ENCODE measurements at places on chromosomes 7 and 10. TPM values are rescaled to one million over a fixed set of nuclear protein-coding genes. Genes with fewer than 3 reads are reported as not detected.

DNA sequence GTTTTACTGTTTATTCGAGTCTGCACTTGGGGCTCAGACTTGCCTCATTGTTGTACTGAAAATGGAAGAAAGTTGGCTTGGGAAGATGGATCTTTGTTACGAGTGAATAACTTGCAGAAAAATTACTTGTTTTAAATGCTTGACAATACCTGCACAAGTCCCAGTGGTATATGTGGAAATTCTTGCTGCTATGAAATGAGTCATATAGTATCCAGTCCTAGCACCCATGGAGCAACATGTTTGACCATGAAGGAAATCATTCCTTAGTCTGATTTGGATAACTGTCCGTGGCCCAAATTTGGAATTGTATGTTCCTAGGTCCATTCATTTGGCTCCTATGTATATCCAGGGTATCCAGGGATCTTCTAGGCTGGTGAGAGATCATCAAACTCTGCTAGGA is 1096.8 kb downstream of the KCNMA1 start:
- DNase-seq: no peak

DNA sequence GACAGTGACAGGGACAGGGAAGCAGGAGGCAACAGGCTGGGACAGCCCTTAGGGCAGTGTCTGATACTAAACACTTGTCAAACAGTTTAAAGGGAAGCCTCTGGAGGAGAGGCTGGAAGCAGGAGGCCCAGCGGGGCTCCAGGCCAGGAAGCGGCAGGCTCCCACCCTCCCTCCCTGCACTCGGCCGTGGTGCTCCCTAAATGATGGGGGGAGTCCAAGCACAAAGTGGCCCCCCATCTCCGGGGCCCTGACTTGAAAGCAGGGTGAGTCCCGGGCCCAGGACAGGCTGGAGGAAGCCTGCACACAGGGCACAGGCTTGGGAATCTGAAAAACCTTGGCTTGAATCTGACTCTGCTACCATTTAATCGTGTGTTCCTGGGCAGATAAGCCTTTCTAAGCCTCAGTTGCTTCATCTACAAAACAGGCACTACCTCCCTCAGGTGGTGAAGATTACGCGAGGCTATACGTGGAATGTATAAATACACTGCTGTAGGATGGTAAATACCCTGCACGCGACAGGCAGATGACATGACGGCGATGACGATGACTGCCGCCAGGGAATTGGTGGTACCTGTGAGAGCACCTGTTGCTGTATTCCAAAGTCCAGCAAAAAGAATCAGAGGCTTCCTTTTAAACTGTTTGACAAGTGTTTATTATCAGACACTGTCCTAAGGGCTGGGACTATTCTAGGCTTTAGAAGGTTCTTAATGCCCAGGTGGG is 34.1 kb downstream of the GBX1 start:
- no peak for DNase-seq

Gene HOXA6
- 4.2 TPM for total RNA-seq

DNA sequence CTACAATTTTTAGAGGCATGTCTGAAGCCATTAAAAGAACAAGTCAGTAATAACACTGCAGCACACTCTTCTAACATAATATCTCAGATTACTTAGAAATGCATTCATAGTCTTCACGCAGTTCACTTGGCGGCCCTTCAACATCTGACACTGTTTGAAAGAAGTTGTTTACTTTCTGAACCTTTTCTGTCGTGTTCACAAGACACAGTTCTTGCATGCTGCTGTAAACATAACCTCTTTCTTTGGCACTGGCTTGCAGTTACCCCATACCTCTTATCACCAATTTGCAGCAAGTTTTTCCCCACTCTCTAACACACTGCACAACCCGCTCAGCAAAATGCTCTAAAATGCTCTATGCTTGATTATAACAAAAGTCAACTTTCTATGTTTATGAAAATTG is 12.0 kb downstream of the PIP4K2A start:
- no peak for DNase-seq

- no peak for DNase-seq
Observed at GRCh38 chr10:49131507-49132361, 2.1 kb downstream of the FAM170B start.

DNA sequence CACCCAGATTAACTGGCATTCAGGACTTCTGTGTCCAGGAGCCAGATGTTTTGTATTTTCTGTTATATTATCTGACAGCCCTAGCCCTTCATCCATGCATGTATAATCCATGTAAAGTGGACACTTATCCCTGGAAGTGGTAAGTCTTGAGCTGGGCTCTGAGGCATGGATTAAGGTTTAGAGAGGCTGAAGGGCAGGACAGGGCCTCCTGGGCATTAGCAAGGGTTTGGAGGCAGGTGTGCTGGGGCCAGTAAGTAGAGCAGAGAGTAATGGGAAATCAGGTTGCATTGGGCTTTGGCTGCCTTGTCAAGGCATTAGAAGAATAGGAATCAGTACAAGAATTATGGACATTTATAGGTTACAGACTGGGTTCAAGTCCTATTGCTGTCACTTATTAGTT is 138.0 kb downstream of the DYNC1I1 start:
- DNase-seq: no peak

Gene PLXDC2
- 0.69 TPM for total RNA-seq

DNA sequence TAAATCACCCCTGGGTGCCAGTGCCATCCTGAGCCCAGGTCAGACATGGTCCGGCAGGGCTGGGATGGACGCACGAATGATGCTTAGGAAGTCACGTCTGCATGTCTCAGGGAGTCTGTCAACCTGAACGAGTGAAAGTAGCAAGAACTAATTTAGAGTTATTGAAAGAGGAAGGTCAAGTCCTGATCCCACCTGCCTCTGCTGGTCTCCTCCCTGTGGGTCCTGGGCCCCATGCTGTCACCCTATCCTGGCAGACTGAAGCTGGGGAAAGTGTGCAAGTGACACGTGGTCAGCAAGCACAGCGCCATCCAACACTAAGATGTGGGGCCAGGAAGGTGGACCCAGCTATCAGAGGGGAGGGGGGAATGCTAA is 26.1 kb upstream of the GRID1 start:
- no peak for DNase-seq

DNA sequence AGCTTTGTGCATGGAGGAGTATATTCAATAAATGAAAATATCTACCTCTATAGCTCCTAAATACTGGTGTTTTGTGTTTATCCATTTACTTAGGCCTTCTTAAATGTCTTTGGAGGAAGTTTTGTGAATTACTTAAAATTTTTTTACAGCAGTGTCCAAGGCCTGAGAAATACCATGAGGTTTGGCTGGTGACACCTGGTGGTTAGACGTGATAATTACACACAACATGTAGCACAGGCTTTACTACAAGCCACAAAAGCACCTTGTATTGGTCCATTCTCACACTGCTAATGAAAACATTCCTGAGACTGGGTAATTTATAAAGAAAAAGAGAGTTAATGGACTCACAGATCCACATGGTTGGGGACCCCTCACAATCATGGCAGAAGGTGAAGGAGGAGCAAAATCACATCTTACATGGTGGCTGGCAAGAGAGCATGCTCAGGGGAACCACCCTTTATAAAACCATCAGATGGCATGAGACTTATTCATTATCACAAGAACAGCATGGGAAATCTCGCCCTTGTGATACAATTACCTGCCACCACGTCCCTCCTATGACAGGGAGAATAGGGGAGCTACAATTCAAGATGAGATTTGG is 20.6 kb downstream of the HYAL4 start:
- peak; percentile 70 for DNase-seq

GRCh38 chr10:6124666-6125065 is 35.8 kb downstream of the RBM17 start:
- no peak for DNase-seq

Gene SFXN4
- 14.1 TPM for total RNA-seq

- DNase-seq: no peak
Observed at GRCh38 chr10:71382757-71383156, 14.0 kb upstream of the CDH23 start.

- peak; percentile 60 for DNase-seq
Observed at GRCh38 chr7:47795631-47796030, 152.6 kb downstream of the PKD1L1 start.

DNA sequence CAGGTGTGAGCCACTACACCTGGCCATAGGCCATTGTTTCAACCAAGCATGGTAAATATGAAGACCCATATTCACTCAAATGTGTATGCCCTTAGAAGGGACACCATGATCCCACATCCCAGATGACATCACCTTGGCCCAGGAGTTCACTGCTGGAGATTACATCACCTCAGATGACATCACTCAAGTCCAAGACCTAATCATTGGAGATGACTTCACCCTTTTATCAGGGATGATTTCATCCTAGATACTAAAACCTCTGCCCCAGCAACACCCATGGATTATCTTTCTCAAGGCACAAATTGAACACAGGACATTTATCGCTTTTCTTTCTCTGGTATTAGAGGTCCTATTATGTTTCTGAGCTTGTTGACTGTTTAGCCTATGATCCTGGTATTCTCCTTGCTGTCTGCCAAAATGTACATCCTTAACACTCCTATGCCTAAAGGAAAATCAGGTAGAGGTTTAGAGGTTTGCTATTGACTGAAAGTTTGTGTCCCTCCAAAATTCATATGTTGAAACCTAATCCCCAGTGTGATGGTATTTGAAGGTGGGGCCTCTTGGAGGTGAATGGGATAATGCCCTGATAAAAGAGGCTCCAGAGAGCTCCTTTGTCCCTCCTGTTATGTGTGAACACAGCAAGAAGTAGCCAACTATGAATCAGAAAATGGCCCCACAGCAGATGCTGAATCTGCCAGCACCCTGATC is 9.8 kb upstream of the CYP2C18 start:
- no peak for DNase-seq

DNA sequence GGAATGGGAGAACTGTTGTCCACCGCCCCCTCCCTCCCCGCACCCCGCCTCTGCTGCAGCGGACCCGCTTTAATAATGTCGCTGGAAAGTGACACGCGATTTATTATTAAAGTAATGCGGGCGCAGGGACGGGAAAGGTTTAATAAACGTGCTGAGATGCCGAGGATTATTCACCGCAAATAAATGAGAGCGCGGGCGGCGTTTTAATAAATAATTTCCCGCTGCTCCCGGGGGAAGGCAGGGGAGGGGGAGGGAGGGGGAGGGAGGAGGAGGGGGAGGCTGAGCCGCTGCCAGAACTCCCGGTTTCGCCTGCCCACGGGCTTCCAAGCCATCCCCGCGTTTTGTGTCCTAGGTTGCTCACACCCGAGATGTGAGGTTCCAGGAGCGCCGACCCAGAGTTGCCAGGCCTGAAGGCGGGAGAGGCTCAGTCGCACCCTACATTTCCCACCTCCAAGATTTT is 5.1 kb downstream of the KAZALD1 start:
- no peak for DNase-seq
